Suppressor macrophage (primary cell): ENCODE measurements at places on chromosomes 1 and 21.

GRCh38 chr1:72037745-72038343 lies 244.5 kb downstream of the NEGR1 start:
- DNase-seq: peak; percentile 64

DNA sequence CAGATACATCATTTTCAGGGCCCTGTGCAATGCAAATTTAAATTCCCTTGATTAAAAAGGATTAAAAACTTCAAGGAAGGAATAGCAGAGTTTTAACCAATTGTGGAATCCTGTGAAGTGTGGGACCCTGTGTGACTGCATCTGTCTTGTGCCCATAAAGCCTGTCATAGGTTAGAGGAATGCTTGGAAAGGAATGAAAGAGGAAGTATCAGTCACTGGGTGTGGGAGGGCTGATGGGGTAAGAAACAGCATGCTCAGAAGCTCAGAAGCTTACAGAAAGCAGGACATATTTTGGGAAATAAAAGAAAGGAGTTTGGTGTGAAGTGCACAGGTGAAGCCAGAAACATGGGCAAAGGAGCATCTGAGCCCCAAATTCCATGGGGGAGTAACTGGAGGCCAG lies 150.8 kb upstream of the ETV3 start:
- DNase-seq: peak; percentile 88

DNA sequence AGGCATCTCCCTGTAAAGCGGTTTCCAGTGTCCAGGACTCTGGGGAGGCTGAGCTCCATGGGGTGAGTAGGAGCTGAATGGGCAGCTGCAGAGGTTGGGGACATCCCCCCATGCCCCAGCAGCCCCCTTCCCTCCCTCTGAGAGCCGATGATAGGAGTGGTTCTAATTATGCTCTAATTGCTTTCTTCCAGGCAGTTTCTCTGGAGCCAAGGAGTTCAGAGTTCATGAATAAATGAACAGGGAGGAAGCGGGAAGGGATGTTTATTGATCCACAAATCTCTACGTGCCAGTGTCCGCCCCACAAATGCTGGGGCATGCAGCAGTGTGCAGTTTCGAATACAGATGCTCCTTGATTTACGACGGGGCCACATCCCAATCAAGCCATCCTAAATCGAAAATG lies 15.6 kb downstream of the NKAIN1 start:
- DNase-seq: no peak

- no peak for DNase-seq
Measured at GRCh38 chr1:48332115-48332514, 109.6 kb downstream of the SLC5A9 start.

DNA sequence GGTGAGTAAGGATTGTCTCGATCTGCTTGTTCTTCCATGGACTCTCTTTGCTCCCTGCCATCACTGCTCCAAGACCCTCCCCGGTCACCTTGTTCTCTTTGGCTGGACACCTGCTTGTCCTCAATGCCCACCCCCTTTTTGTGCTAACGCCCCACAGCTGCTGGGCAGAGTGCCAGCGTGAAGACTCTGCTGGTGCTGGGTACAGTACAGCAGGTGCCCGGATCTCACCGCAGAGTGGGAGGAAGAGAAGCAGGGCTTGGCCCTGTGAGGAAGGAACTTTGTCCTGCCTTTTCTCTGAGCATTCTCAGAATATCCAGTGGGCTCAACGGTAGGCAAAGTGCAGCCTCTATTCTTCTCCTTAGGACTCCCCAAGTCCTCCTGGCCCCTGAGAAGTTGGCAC lies 90.1 kb downstream of the PLXNA2 start:
- no peak for DNase-seq

DNA sequence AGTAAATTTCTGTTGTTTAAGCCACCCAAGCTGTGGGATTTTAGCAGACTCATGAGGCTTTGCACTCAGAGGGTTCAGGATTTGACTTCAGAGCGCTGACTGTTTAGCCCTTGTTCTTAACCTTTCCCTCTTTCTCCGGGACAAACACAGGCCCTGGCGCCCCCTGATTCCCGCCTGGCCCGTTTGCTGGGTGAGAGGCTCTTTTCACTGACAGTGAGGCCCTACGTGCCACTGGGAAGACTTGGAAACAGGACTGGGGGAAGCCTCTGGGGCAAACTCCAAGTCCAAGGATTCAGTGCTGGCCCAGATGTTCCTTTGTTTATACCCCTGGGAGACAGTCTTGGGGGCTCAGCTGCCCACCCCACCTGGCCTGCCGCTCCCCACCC lies 11.7 kb upstream of the TRIM63 start:
- no peak for DNase-seq

GRCh38 chr1:20423169-20423795 lies 62.7 kb downstream of the CAMK2N1 start:
- no peak for DNase-seq

DNA sequence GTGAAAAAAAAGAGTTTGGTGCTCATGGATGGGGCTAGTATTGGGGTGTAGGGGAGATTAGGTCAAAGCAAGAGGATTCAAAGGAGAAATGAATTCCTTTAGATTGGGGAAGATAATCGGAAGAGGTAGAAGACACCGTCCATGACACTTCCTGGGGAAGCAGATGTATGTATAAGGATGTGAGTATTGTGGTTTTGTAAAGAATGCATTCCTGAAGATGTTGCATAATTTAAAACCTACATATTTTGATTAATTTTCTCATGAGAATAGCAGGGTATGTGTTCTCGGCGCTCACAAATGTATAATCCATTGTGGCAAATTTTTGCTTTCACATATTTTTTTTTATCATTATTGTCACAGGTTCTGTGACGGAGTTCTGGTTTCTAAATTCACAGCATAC lies 5.5 kb upstream of the LGALS8 start:
- DNase-seq: no peak

GRCh38 chr1:159879977-159880376 lies 17.5 kb upstream of the VSIG8 start:
- peak; percentile 66 for DNase-seq

DNA sequence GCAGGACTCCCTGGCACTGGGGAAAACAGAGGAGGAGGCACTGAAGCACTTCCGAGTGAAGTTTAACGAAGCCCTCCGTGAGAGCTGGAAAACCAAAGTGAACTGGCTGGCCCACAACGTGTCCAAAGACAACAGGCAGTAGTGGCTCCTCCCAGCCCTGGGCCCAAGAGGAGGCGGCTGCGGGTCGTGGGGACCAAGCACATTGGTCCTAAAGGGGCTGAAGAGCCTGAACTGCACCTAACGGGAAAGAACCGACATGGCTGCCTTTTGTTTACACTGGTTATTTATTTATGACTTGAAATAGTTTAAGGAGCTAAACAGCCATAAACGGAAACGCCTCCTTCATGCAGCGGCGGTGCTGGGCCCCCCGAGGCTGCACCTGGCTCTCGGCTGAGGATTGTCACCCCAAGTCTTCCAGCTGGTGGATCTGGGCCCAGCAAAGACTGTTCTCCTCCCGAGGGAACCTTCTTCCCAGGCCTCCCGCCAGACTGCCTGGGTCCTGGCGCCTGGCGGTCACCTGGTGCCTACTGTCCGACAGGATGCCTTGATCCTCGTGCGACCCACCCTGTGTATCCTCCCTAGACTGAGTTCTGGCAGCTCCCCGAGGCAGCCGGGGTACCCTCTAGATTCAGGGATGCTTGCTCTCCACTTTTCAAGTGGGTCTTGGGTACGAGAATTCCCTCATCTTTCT lies 75.5 kb downstream of the PIK3CD start:
- no peak for DNase-seq

GRCh38 chr1:201008666-201009360 lies 14.7 kb downstream of the KIF21B start:
- no peak for DNase-seq

DNA sequence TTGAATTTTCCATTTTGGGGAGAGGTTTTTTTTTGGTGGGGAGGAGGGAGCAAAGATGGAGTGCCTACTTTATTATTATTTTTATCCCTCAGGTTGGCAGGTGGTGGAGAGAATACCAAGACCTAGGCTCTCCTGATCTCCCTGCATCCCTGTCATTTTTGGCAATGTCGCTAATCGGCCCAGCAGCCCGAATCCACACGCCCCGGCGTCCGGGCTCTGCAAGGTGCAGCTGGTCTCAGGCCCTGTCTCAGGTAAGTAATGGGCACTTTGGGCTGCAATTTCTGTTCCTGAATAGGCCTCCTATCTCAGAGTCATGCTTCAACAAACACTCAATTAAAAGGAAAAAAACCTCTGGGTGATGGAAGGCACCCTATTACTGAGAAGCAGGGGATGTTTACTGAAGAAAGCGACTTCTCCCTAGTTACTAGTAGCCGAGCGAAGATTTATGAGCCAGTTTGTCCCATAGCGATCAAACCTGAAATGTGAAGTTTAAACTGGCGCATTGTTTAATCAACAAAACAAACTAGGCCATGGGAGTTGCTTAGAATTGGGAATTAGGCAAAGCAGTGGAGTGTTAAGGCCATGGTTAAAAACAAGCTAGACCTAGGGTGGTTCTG lies 137.8 kb downstream of the RWDD3 start:
- DNase-seq: no peak

GRCh38 chr1:165854101-165854845 lies 26.9 kb downstream of the UCK2 start:
- DNase-seq: peak; percentile 81

DNA sequence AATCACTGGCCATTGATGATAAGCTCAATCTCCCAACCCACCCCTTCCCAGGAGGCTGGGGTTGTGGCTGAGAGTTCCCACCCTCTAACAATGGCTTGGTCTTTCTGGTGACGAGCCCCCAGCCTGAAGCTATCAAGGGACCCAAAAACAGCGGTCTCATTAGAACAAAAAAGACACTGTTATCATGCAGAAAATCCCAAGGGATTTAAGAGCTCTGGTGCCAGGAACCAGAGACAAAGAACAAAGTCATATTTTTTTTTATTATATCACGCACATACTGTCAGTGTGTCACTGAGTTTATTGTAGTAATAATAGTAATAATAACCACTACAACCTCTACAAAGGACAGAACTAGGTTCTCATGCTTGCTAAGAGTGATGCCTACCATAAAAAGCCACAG lies 43.9 kb downstream of the CCDC185 start:
- DNase-seq: no peak

GRCh38 chr1:51484591-51484990 lies 34.5 kb downstream of the EPS15 start:
- DNase-seq: no peak

DNA sequence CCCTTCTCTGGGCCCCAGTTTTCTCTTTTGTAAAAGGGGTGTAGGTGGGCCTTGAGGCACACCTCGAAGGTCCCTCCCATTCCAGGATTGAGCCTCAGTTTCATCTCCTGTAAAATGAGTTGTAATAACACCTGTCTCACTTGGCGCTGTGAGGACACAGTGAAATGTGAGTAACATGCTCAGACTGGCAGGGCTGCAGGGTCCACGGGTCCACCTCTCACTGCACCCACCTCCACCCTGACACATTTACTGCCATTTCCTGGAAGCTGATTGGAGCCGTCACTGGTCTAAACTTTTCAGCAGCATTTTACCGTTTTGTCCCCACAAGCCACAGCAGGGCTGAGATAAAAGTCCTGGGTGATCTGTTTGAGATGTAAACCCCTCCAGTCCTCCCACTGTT lies 398.0 kb downstream of the PTPRU start:
- no peak for DNase-seq

- peak; percentile 78 for DNase-seq
Measured at GRCh38 chr1:223620297-223620897, 45.1 kb downstream of the CAPN8 start.

GRCh38 chr1:114094363-114094634 lies 59.4 kb downstream of the SYT6 start:
- peak; percentile 43 for DNase-seq

DNA sequence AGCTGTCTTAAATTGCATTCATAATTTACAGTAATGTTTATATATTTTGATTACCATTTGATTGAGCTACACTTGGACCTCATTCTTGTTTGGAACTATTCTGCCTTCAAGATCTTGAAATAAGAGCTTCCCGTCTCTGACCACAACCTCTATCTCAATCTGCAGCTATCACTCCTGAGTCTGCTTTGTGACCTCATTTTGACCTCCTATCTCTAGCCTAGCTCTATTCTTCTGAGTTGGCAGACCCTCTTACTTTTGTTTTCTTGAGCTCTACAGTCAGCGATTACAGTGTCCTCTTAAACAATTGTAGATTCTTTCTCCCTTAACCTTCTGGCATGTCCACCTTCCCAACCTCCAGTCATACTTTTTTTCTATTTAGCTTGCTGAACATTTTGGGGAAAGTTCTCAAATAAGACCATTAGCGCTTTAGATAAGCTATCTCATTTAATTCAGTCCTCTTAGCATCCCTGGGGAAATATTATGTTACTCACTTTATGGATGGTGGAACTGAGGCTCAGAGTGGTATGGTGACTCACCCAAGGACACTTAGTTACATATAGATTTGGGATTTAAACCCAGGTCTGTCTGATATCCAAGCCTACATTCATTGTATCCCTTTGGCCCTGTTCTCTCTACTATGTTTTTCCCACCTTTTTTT lies 19.1 kb downstream of the RPAP2 start:
- DNase-seq: no peak

DNA sequence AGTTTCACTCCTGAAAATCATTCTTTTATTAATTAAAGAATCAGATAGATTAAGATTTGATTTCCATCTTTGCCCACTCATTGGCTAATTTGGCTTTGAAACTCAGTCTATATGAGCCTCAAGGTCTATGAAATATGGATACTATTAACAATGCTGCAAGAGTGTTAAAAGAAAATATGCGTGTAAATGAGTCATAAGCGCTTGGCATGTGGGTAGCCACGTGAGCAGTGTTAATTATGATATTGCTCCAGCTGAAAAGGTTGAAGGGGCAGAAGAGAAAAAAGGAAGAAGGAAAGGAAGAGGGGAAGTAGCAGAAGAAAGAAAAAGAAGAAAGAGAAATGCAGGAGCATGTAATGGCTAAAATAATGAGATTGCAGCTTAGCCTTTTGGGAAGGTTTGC lies 151.4 kb downstream of the CHRM3 start:
- no peak for DNase-seq

DNA sequence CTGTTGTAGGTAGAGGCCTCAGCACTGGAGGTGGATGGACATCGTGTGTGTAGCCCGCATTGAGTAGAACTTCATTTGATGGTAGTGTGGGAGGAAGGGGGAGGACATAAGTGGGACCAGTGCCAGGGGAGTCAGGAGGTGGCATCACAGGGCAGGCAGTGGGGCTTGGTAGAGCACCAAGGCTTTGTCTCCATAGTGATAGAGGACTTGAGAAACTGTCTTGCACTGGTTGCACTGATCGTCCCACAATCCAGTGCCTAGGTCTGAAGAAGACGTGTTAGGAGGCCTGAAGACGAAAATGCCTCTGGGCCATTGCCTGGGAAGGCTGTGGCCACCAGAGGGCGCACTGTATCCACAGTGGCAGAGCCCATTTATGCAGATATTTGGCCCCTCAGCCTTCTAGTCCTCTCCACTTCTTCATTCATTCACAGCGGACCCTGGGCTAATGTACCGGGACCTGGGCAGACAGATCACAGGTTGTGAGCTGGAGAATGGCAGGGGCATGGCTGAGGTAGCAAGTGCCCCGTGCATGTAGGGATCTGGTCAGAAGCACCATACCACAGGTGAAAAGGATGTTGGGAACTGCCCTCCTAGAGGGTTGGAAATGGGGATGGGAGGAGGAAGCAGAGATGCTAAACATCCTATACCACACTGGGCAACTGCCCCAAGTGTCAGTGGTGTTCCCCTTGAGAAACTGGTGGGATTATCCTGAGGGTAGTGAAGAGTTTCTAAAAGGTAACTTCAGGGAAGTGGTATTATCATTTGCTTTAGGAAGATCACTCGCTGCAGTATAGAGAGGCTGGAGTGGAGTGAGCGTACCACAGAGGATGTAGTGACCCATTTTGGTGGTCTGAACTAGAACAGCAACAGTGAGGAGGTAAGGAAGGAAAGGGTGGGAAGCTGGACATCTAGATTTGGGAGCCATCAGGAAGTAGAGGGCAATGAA lies 95.3 kb downstream of the PIK3R3 start:
- peak; percentile 92 for DNase-seq

GRCh38 chr1:81915937-81916336 lies 115.2 kb downstream of the ADGRL2 start:
- no peak for DNase-seq

- DNase-seq: no peak
Measured at GRCh38 chr1:234218078-234218477, 155.2 kb upstream of the COA6 start.
